ENCODE measurements at places on chromosomes 5 and 9. TPM values are rescaled to one million over a fixed set of nuclear protein-coding genes. Genes with fewer than 3 reads are reported as not detected.

GOLM1 gene
- total RNA-seq: 9.2 TPM

LCN1 gene
- total RNA-seq: not detected

- no peaks in the 10 kb centered on the region for H3K36me3 ChIP-seq
- no peak overlapping the region for H3K27ac ChIP-seq
- no peak overlapping the region for H3K4me3 ChIP-seq
- H3K27me3 ChIP-seq: no peaks in the 10 kb centered on the region
- DNase-seq: no peak
- peaks cover 33% of the 10 kb centered on the region for H3K4me1 ChIP-seq
These were observed 389.5 kb downstream of the PDE4D start for GRCh38 chr5:59504043-59504442.

DNA sequence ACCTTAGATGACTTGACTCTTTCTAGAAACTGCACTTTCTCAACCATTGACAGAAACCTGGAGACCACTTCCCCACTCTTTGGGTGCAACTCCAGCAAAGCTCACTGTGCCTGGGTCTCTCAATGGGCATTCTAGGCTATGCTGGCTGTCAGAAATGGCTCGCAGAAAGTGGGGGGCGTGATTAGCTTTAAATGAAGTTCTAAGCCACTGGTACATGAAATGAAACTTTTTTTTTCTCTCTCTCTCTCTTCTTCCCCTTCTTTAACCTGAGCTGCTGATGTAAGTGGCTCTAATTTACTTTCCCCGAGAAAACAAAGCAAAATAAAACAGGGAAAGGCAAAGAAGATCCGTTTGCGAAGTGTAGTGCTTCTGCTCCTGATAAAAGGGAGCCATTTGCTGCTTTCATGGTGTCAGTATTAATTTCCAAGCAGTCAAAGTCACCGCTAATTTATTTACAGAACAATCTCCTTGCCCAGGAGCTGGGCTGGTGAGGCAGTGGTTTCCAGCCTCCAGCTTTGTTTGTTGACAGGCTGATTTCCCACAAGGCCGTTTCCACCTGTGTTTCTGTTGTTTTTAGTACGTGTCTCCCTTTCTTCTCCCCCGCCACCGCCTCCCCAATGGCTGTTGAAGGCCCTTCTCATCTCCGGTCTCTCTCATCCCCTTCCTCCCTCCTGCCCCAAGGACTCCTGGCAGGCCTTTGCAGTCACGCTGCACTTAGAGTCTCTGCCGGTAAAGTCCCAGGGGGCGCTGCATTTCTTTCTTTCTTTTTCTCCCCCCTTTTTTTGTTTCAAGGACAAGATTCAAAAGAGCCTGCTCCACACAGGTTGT lies 422.9 kb downstream of the EBF1 start:
- H3K4me1 ChIP-seq: no peaks in the 10 kb centered on the region
- H3K4me3 ChIP-seq: no peak overlapping the region
- no peaks in the 10 kb centered on the region for H3K27me3 ChIP-seq
- no peak for DNase-seq
- no peaks in the 10 kb centered on the region for H3K36me3 ChIP-seq

GRCh38 chr5:54667136-54667535 lies 149.6 kb downstream of the SNX18 start:
- no peak overlapping the region for H3K4me3 ChIP-seq
- H3K27me3 ChIP-seq: no peaks in the 10 kb centered on the region
- no peak overlapping the region for H3K27ac ChIP-seq
- no peaks in the 10 kb centered on the region for H3K36me3 ChIP-seq
- H3K4me1 ChIP-seq: peaks cover 21% of the 10 kb centered on the region

- no peak for DNase-seq
- peak overlapping the region; percentile 62 for H3K27ac ChIP-seq
- no peaks in the 10 kb centered on the region for H3K27me3 ChIP-seq
- H3K36me3 ChIP-seq: no peaks in the 10 kb centered on the region
- peak overlapping the region; percentile 44 for H3K4me3 ChIP-seq
These were observed 50.2 kb upstream of the ZNF366 start for GRCh38 chr5:72557167-72558045.

GRCh38 chr9:122944960-122945888 lies 4.4 kb downstream of the RABGAP1 start:
- H3K4me3 ChIP-seq: no peak overlapping the region
- H3K4me1 ChIP-seq: no peaks in the 10 kb centered on the region
- H3K36me3 ChIP-seq: no peaks in the 10 kb centered on the region
- peak overlapping the region; percentile 57 for H3K27ac ChIP-seq
- no peak for DNase-seq

DNA sequence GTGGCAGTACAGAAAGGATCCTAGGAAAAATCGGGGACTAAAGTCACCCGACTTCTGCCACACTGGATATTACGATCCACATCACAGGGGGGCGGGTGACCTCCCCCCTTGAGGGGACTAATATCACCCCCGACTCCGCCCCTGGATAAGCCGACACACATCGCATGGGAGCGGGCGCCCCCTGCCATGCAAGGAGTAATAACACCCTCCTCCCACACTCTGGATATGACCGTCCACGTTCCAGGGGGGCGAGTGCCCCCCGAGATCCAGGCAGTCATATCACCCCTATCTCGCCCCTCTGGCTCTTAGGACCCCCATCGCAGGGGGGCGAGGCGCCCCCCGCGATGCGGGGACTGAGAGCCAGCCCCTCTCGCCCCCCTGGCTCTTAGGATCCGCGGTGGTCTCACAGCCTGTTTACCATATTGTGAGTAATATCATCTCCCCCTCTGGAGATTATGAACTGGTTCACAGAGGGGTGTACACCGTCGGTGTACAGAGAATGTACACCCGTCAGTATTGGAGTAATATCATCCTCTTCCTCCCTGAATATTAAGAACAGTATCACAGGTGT lies 423.0 kb downstream of the DIRAS2 start:
- no peak overlapping the region for H3K27ac ChIP-seq
- no peak overlapping the region for H3K4me3 ChIP-seq
- H3K4me1 ChIP-seq: no peaks in the 10 kb centered on the region
- no peaks in the 10 kb centered on the region for H3K36me3 ChIP-seq
- no peak for DNase-seq

- H3K36me3 ChIP-seq: no peaks in the 10 kb centered on the region
- peak; percentile 81 for DNase-seq
- peak overlapping the region; percentile 65 for H3K27ac ChIP-seq
- H3K4me1 ChIP-seq: peaks cover 29% of the 10 kb centered on the region
These were observed 120.9 kb downstream of the WNK2 start for GRCh38 chr9:93304574-93305496.

DNA sequence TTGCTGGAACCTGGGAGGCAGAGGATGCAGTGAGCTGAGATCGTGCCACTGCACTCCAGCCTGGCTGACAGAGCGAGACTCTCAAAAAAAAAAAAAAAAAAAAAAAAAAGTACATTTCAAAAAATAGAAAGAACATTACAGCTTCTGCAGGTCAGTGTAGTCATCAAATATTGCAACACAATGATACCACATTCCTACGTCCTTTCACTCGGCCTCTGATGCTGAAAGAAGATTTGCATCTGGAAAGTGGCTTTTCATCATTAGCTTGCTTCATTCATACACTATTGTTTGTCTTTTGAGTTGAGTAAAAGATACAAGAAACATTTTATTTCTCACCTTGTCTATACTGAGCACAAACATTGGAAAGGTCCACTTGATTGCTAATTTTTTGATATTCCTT lies 59.6 kb upstream of the CPLANE1 start:
- H3K27ac ChIP-seq: no peak overlapping the region
- H3K4me1 ChIP-seq: no peaks in the 10 kb centered on the region
- no peak overlapping the region for H3K4me3 ChIP-seq
- DNase-seq: no peak
- peaks cover 57% of the 10 kb centered on the region for H3K36me3 ChIP-seq
- no peaks in the 10 kb centered on the region for H3K27me3 ChIP-seq

DNA sequence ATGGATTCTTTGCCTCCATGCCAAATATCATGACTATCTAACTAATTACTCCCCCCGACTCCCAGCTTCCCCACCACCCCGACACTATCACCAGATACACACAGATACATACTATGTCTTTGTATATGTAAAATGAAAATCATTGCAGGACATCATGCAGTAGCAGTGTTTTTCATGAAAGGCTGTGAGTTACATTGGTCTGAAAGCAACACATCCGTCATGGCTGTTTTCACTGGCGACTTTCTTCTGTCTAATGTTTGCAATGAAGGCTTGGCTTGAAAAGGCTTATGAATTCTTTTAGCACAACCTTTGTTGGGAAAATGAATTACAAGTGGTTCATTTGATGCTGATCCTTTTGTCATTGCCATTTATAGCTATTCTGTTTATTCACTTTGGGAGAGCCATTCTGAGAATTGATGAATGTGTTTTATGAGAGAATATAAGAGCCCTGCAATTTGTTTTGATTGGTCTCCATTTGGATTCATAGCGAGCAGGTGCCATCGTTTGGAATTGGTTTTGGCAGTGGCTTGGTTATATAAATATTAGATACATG lies 103.4 kb downstream of the PIP5K1B start:
- no peak overlapping the region for H3K4me3 ChIP-seq
- H3K36me3 ChIP-seq: no peaks in the 10 kb centered on the region
- no peak for DNase-seq
- H3K27me3 ChIP-seq: no peaks in the 10 kb centered on the region
- H3K4me1 ChIP-seq: peaks cover 30% of the 10 kb centered on the region

DNA sequence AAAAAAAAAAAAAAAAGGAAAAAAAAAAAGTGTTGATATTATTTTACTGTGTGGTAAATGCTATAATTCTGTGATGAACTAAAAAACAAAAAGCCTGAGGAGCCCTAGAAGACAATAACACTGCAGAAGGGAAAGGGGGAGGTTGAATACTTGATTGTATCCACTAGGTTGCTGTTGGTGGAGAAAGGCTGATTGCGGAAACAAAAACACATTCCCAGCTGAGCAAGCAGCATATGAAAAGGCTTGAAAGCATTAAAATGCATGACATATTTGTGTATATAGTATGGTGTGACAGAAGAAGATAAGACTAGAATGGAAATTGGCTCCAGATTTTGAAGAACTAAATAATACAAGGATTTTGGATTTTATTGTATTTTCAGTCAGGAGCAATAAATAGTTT lies 8.9 kb downstream of the RABGAP1 start:
- H3K4me3 ChIP-seq: no peak overlapping the region
- H3K4me1 ChIP-seq: peaks cover 79% of the 10 kb centered on the region
- H3K27me3 ChIP-seq: no peaks in the 10 kb centered on the region
